ENCODE measurements at places on chromosomes 6 and 20.

DNA sequence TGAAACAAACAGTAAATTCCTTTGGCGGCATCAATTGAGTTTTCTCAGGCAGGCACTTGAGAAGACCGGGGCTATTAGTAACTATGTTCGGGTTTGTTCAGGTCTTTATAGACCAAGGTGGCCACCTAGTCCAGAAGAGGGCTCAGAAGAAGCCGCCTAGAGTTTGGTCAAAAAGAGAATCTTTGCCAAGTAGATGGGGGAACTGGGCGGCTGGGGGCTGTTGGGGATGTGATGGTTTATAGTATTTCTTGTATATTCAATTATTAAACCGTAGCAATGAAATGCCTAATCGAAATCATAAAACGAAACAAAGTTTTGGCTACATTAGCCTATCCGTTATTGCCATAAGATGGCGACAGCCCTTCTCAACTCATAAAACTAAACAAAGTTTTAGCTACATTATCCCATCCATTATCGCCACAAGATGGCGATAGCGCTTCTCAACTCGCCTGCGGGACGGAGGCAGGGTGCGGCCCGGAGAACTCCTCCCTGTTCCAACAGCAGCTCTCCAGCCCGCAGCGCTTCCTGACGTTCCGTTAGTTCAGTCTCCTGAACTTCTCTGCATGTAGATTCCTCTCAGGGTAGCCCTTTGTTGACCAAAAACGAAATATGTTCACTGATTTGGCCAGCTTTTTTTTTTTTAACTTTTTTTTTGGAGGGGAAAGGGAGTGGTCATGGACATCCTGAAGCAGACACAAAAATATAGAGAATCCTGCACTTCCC is 120.5 kb upstream of the PRSS16 start:
- peak; percentile 89 for DNase-seq

- DNase-seq: no peak
Measured at GRCh38 chr6:140812636-140813035, 1320.1 kb upstream of the GJE1 start.

DNA sequence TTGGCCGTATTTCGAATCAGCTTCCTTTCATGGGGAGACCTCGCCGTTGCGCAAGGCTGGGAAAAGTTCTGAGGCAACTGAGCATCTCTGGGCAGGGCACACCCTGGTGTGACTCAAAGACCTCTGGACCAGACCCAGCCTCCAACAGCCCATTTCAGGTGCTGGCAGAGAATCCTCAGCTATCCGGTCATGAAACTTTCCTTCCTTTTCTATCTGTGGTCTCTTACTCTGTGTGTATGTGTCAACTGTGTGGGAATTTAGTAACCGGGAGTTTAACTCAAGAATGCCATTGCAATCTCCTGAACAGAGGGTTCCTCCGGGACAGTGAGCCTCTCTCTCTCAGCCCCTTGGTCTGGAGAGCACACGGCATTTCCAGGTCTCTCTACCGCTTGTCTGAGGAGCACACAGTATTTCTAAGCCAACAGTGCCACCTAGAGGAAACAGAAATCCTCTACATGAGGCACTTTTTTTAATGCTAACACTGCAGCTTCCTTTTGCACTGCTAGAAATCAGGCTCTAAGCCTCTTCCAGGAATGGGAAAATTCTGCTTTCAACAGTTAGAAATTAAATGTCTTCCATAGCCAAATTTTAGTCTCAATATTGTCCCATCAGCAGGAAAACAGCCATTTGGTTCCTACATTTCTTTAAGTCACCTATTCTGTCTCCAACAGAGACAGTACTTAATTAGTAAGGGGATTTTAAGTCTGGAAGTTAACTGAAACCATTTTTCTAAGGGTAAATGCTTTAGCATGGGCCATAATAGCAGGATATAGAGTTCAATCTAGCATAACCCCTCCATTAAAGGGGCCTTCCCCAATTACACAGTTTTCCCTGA is 32.7 kb downstream of the PLN start:
- DNase-seq: peak; percentile 73

DNA sequence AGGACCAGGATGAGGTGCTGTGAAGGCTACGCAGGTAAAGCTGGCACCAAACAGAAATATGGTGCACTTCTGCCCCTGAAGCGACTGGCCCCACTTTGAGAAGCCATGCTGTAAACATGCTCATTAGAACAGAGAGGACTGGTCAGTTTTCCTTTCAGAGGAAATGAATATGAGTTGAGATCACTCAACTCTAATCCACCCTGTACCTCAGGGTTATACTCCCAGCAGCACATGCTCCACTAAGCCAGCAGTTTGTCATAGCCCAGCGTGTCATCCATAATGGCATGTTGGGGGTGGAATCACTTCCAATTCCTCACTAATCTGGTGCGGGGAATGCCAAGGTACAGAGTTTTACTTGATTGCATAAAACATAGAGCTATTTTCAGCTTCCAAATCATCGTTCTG is 98.1 kb downstream of the HIVEP2 start:
- peak; percentile 95 for DNase-seq

DNA sequence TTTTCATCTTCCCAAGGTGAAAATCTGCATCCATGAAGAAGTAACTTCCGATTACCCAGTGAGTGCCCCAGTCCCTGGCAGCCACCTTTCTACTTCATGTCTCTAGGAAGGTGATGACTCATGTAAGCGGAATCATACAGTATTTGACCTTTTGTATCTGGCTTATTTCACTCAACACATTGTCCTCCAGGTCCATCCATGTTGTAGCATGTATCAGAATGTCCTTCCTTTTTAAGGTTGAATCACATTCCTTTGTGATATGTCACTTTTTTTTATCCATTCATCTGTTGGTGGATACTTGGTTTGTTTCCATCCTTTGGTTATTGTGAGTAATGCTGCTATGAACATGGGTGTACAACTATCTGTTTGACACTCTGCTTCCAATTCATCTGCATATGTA is 176.3 kb upstream of the CDYL start:
- DNase-seq: peak; percentile 87

GRCh38 chr6:138418118-138418742 is 14.2 kb downstream of the HEBP2 start:
- no peak for DNase-seq

- DNase-seq: no peak
Measured at GRCh38 chr6:166408936-166409755, 26.4 kb upstream of the MPC1 start.

DNA sequence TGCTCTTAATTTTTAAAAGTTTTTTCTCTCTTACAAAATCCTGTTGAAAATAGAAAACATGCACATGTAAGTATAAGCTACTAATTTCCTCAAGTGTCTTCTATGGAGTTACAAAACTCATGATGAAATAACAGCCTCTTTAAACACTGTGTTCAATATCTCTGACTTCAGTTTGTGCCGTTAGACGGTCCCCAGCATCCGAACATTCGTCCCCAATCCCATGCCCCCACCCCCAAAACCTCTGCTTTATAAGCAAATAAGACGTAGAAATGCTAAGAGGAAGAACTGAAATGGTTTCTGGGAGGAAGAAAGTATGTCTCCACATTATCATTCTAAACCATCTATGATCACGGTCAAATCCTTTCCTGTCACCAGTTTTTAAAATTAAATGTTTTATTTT is 31.7 kb upstream of the MYB start:
- no peak for DNase-seq

GRCh38 chr6:52352239-52353018 is 9.5 kb upstream of the PAQR8 start:
- peak; percentile 98 for DNase-seq

DNA sequence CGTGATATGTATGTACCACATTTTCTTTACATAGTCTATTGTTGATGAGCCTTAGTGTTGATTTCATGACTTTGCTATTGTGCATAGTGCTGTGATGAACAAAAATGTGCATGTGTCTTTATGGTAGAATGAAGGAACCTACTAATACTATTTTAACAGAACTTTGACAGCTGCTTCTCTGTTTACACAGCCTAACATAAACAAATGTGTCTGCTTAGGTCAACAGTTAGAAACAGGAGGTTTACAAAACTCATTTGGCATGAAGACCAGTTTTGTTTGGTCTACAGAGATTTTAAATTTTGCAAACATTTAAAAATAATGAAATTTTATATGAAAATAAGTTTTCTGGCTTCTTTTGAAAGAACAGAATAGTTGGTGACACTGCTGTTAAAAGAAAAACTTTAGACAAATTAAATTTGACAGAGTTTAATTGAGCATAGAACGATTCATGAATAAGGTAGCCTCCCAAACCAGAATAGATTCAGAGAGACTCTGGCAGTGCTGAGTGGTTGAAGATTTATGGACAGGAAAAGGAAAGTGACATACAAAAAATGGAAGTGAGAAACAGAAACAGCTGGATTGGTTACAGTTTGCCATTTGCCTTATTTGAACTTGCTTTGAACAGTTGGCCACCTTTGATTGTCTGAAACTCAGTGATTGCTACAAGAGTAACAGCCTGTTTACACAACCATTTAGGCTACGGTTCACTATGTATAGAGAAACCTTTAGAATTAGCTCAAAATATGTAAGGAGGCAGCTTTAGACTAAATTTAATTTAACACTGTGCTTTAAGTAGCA is 715.8 kb upstream of the HS3ST5 start:
- DNase-seq: no peak

DNA sequence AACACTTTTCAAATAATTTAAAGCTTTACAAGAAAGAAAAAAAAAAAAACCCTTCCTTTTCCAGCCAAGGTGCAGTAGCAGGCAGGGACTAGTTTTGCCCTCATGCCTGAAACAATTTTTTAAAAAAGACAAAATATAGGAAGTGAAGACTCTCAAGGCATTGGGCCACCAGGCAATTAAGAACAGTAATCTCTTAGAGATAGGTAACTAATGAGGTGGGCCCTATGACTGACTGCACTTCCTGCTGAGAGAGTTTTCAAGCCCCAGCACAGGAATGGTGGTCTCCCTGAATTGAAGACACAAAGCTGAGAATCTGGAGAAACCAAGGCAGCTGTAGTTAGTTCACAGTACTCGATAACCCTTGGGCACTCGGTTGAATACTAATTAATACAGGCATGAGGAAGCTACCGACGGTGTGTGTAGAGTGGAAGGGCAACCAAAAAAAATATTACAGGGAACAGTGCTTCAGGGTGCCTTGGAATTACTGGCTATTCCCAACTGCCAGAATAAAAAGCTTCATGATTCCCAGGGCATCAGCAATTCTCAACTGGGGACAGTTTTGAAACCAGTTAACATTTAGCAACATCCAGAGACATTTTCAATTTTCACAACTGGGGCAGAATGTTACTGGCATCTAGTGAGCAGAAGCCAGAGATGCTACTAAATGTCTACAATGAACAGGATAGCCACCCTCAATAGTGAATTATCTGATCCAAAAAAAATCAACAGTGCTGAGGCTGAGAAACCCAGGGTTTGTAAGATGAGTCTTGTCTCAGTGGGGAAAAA is 36.0 kb upstream of the PLN start:
- DNase-seq: no peak

GRCh38 chr6:23218751-23219150 is 649.4 kb downstream of the HDGFL1 start:
- no peak for DNase-seq

- DNase-seq: no peak
Measured at GRCh38 chr6:36373368-36374019, 14.0 kb downstream of the ETV7 start.

DNA sequence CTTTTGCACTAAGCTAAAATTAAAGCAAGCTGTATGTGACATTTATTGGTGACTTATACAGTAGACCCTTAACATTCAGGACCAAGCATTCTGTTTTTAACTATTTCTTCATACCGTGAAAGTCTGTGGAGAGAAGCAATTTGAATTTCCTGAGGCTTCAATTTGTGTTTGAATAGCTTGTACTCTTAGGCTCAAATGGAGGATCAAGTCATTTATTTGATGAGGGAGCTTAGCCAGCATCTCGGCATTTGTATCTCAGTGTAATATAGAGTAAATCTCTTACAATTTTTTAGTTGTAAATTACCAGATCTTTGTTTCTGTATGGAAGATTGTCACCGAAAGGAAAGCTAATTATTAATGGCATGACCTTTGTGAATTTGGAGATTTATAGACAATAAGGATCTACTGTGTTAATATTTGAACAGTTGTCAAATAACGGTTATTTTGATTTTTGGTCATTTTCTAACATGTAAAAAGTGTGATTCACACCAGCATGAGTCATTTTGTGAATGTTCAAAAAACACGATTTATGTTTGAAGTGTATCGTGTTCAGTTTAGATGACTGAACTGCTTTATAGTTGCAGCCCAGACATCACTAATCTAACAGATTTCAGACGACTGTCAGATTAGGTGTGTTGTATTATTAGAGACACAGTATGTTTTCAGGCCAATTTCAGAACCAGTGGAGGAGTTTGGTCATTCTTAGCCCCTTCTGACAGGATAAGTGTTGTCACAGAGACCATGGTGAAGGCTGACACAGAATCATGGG is 332.9 kb downstream of the CDKAL1 start:
- no peak for DNase-seq

GRCh38 chr20:61260905-61261304 is 8.8 kb downstream of the CDH4 start:
- DNase-seq: no peak

- DNase-seq: peak; percentile 89
Measured at GRCh38 chr6:31401403-31401802, 2.0 kb upstream of the MICA start.

DNA sequence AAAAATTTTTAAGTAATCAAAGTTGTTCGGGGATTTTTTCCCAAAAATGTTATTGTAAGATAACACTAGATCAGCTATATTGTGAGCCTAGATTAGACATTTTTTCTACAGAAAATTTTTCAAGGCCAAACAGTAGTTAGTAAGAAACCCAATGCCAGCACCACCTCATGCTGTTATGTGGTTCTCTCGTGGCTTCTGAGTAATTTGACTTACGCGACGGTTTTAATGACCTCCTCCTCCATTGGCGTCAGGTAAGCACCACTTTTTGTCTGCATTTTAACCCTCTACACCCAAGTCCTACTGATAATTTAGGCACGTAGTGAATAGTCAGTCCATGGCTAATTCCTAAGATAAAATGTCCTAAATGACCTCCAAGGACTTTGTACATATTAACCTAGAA is 9.7 kb downstream of the RPS6KA2 start:
- no peak for DNase-seq

DNA sequence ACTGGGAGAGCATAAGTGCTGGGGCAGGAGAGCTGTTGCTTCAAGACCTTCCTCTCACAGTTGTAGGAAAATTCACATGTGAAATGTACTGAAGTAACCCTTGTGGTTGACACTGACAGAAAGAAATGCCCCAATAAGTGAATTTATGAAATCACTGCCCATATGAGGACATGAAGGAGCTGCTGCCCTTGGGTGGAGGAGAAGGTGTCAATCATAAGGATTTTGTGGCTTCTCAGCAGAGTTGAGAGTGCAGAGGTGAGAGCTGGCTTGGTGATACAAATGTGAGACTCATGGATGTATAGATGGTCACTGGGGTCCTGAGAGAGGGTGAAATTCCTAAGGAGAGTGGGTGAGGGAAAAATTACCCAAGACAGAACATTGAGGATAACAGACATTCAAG is 33.9 kb upstream of the CMTR1 start:
- DNase-seq: no peak

GRCh38 chr6:70753870-70754380 is 86.2 kb downstream of the SMAP1 start:
- DNase-seq: no peak

GRCh38 chr20:59015411-59015810 is 3.8 kb upstream of the TUBB1 start:
- DNase-seq: no peak

All from HFFc6 (cell line).